ENCODE measurements at places on chromosomes 13 and 19.

GRCh38 chr13:29429286-29429900 is 166.1 kb downstream of the SLC7A1 start:
- DNase-seq: peak; percentile 7

DNA sequence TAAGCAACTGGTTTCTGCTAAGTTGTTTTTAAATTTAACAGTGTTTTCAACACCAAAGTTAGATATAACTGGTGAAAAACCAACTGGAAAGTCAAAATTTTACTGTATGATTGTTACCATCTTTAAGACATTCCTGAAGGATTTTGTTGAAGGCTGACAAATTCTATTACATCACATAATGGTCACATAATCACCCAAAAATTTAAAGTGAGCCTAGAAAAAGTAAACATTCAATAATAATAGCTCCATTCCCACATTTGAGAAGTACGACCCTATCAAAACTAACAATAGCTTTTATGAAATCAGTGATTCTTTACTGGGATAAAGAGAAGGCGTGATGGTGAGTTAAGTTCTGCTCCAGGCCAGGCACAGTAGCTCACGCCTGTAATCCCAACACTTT is 51.6 kb downstream of the USP12 start:
- DNase-seq: no peak

GRCh38 chr13:43293008-43293407 is 269.6 kb downstream of the DNAJC15 start:
- peak; percentile 6 for DNase-seq

- DNase-seq: peak; percentile 75
Observed at GRCh38 chr13:49400755-49401659, 42.9 kb downstream of the CAB39L start.

- no peak for DNase-seq
Observed at GRCh38 chr19:16620018-16620417, 8.0 kb downstream of the MED26 start.

DNA sequence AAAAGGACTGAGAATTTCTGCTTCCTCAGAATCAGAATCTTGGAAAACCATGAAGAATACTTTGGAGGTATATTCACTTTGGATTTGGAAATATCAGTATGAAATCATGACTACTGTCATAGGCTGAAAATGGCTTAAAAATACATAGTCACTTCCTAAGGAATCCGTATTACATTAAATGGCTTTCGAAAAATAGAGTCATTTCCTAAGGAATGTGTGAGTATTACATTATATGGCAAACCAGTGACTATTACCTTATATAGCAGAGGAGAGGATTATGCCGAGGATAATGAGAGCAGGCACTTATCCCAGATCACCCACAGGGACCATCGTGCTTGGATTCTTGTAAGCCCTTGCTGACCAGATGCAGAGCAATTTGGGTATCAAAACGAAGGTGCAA is 1471.8 kb downstream of the EFNB2 start:
- peak; percentile 54 for DNase-seq

DNA sequence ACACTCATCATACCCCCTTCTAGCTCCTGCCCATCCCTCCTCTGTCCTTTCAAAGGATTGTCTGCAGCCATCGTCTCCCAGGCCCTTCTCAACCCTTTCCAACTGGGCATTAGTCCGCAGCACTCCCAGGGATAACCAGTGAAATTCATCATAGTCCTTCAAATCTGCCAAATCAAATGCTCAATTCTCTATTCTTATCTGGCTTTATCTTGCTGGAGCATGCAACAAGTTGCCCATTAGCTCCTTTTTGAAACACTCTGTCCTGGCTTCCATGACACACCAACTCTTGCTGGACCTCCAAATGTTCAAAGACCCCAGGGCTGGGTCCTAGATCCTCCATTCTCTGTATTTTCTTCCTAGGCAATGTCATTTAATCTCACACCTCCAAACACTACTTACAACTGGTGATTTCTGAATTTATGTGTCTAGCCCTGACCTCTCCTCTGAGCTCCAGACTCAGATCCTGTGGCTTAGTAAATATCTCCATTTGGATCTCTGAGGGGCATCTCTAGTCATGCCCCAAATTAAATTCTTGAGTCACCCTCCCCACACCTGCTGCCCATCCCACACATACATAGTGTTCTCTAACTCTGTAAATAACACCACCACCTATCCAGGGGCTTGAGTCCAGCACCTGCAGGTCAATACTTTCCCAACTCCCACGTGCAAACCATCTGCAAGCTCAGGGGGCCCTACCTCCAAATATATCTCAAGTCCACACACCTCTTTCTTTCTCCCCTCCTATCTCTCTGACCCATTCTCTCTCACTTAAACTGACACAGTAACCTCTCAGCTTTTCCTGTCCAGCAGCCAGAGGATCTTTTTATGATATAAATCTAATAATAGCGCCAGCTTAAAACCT is 9.1 kb upstream of the ANKRD10 start:
- DNase-seq: no peak

GRCh38 chr19:56252699-56253422 is 19.7 kb upstream of the EDDM13 start:
- peak; percentile 88 for DNase-seq

GRCh38 chr19:18536475-18536874 is 6.9 kb downstream of the FKBP8 start:
- no peak for DNase-seq

GRCh38 chr13:29745704-29746103 is 104.7 kb downstream of the UBL3 start:
- DNase-seq: no peak

DNA sequence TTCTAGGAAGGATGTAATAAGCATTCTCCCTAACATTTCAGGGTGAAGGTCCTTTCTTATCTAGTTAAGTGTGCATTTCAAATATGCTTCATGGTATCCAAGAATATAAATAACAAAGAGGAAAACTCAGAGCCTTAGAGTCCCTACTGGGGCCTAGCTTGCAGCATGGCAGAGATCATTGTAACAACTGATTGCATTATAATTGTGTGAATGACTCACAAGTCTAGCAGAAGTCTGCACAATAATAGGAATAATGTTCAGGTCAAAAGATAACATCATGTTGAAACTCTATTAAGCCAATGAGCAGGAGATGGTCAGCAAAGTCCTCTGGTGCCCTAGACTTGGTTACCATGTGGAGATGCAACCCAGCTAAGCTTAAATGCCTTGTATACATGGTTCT is 3.4 kb downstream of the POSTN start:
- DNase-seq: peak; percentile 79

Data from cardiac fibroblast (primary cell).